ENCODE measurements at places on chromosomes 12 and 14.

DNA sequence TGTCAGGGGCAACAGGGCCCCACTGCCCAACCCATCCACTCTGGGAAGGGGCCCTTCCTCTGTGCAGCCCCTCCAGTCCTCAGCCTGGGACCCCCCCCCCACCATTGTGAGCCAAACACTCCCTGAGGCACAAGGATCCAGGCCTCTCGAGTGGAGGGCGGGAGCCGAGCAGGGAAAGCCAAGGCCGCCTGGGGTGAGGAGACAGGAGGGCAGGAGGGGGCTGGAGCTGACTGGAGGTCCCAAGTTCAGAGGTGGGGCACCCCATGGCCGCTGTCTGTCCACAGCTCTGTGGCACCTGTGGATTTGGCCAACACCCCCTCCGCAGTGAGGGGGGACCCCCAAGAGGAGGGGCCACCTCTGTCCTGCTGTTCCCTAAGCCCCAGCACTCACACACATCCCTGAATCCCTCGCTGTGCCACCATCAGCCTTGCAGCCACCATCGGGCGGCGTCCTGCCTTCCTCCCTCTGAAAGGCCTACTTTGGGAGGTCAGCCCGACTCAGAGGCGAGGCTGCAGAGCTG is 25.4 kb upstream of the C14orf180 start:
- no peak for DNase-seq

DNA sequence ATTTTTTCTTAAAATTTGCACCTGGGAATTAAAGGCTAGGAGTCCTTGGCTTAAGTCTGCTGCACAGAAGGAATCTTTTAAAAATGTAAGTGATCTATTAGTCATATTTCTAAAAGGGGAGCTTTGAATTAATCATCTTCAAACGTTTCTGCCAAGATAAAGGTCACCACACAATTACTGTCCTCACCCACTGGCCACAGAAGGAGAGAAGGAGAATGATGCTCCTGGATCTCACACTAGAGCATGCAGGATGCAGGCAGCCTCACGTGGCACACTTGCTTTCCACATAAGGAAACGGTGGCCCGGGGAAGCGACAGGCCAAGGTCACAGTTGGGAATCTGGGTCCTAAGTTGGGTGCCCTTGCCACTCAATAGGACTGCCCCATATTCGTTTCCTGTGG is 16.9 kb downstream of the PLEKHG7 start:
- DNase-seq = no peak

- no peak for DNase-seq
Observed at GRCh38 chr12:25977047-25977446, 18.6 kb downstream of the RASSF8 start.

DNA sequence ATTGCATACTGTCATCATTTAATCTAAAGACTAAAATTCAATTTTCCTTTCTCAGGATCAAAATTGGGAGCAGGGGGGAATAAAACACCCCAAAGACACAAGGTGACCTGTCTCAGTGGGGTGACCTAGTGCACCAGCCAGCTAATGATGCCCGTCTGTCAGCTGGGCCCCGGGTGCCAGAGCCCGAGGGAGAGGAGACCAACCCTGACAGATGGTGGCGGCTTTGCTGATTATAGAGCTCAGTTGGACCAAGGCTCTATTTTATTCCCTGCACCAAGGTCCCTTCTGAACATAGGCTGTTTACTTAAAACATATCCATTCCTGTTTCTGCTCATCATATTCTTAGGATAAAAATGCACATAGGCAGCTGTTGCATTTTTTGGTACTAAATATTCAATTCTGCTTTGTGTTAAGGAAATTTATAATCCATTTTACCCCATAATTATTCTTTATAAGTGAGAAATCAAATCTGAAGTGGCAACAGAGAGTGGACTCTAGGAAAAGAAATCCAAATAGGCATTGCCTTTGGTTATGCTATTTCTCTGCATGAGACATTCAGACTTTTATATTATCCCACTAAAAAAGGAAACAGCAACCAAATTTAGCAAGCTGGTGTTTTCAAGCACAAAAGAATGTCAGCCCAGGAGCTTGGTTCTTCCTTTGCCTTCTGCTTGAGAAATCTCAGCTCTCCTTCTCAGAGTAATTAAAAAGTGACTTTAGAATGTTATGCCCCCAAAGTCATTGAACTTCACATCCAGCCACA is 96.8 kb upstream of the IFNG-AS1 start:
- DNase-seq = no peak

DNA sequence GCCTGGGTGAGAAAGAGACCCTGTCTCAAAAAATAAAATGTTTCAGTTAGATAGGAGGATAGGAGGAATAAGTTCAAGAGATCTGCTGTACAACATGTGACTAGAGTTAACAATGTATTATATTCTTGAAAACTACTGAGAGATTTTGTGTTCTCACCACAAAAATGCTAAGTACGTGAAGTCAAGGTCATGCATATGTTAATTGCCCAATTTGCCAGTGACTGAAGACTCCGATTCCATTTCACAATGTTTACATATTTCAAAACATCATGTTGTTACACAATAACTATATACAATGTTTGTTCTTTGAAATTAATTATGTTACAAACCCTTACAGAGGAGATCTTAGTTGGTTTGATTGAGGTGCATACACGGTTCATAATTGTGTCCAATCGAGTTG is 52.1 kb downstream of the SLC15A4 start:
- DNase-seq = no peak

DNA sequence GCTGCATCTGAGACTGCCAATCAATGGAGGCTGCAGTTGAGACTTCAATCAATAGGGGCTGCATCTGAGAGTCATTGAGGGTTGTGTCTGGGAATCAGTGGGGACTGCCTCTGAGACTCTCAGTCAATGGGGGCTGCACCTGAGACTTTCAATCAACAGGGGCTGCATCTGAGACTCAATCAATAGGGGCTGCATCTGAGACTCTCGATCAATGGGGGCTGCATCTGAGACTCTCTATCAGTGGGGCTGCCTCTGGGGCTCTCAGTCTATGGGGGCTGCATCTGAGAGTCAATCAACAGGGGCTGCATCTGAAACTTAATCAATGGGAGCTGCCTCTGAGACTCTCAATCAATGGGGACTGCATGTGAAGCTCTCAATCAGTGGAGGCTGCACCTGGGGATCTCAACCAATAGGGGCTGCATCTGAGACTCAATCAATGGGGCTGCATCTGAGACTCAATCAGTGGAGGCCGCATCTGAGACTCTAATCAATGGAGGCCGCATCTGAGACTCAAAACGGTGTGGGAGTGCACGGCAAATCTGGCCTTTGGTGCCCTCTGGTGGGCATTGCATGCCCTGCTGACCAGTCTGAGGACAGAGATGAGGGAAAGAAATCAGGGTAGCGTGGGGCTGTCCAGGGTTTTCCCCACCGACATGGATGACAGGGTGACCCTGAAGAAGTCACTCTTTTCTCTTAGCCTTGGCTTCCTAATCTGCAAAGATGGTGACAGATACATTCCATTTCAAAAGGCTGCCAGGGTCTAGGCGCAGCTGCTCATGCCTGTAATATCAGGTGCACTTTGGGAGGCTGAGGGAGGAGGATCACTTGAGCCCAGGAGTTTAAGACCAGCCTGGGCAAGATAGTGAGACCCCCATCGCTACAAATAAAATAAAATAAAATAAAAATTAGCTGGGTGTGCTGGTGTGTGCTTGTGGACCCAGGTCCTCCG is 41.3 kb upstream of the EIF5 start:
- DNase-seq = peak; percentile 61

DNA sequence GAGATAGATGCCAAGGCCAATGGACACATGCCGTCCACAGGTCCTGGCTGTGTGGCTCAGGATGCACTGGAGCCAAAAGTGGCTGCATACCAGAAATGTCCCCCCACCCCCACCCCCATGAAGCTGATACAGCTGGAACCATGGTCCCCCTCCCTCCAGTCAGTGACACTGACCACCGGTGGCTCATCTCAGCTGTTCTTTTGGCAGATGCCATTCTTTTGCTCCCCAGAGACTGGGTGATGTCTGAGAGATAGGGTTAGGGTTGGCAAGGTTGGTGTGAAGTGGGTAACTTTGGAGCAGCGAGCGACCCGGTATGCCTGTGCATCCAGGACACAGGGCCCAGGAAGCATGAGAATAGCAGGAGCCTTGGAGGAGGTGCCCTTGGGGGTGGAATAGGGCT is 285.6 kb downstream of the CACNA1C start:
- no peak for DNase-seq

GRCh38 chr12:20460956-20461355 is 92.6 kb downstream of the PDE3A start:
- no peak for DNase-seq

- no peak for DNase-seq
Observed at GRCh38 chr12:8077207-8077606, 4.9 kb upstream of the NECAP1 start.

GRCh38 chr12:13365748-13366366 is 169.3 kb downstream of the EMP1 start:
- DNase-seq = no peak

- DNase-seq = no peak
Observed at GRCh38 chr12:2797721-2798418, 3.1 kb downstream of the FKBP4 start.

DNA sequence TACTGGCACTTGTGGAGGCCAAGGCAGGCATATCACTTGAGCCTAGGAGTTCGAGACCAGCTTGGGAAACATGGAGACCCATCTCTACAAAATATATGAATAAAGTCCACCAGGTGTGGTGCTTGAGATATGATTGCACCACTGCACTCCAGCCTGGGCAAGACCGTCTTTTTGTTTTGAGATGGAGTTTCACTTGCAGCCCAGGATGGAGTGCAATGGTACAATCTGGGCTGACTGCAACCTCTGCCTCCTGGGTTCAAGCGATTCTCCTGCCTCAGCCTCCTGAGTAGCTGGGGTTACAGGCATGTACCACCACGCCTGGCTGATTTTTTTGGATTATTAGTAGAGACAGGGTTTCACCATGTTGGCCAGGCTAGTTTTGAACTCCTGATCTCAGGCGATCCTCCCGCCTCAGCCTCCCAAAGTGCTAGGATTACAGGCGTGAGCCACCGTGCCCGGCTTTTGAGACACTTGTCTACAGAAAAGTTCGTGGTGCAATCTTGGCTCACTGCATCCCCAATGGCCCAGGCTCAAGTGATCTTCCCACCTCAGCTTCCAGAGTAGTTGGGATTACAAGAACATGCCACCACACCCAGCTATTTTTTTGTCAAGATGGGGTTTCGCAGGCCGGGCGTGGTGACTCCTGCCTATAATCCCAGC is 16.3 kb upstream of the ATP5F1B start:
- DNase-seq = no peak

DNA sequence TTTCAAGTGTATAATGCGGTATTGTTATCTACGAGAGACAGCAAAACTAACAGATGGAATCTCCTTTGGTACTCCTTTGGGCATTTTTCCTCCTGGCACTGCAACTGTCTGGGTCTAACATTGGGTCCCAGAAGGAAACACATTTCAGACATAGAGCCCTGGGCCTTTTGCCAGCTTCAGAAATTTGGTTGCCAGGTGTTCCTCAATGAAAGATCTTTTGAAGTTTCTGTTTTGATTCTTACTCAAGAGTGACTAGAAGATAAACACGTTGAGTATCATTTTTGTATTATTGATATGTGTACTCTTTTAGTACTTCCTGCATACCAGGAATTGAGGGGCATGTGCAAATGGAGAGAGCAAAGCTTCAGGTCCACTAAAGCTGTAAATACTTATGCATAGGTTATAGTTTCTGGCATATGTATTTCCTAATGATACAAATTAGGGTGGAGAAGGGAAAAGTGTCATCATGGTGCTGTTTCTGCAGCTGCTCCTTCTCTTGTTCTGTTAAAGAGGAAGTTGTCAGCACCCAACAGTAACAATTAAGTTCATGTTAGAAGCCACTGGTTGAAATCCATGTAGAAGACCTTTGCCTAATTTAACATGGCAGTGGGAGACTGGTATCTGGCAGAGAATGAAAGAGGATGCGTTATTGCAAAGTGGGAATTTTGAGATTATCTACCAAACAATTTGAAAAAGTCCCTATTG is 53.5 kb downstream of the SLC38A6 start:
- DNase-seq = no peak

DNA sequence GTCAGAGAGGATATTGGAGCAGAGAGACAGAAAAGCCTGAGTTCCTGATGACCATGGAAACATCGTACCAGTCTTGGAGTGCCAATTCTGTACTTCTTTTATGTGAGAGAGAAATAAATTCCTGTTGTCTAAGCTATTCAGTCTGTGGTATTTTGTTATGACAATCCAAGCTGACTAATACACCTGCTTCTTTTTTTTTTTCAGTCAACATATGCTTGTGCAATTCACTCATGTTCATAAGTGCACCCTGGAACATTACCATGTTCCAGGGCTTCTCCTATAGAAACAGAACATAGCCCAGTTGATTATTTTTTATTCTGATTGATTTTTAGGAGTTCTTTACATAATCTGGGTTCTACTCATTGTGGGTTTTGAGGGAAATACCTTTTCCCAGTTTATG is 1.7 kb upstream of the CHPT1 start:
- no peak for DNase-seq

GRCh38 chr12:131850856-131851559 is 22.8 kb downstream of the MMP17 start:
- DNase-seq = no peak

- no peak for DNase-seq
Observed at GRCh38 chr12:26346736-26347135, 151.4 kb downstream of the SSPN start.

DNA sequence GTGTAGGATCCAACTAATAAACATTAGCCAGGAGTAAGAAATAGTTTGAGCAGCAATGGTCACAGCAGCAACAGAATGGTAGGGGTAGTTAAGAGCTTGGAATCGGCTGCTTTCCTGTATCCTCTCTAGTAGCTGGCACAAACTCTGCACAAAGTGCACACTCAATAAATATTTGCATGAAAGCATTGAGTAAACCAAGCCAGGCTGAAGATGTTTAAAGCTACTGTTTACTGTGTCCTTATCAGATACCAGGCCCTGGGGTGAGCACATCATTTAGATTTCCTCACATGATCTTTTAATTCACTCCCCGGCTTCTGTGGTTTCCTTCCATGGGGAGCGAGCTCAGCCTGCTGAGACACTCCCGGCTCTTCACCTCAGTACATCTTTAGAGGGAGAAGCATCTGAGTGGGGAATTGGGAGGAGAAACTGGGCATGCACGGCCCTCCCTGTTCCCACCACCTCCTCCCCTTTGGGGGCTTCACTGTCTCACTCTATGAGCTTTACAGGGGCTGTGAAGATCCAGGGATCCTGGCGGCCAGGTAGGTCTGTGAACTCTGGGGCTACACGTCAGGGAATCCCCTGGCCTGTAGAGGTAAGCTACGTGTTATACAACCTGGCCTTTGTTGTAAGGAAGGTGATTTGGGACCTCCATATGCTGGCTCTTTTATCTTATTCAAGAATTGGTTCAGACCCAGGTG is 107.2 kb upstream of the VASH1 start:
- no peak for DNase-seq
